ENCODE measurements at places on chromosomes 16 and 17. TPM values are rescaled to one million over a fixed set of nuclear protein-coding genes. Genes with fewer than 3 reads are reported as not detected.

Gene SLC47A1
- total RNA-seq, result not detected

Gene KRTAP3-2
- total RNA-seq, result not detected

Gene CARD14
- total RNA-seq, result not detected

Gene TBC1D26
- not detected for total RNA-seq

Gene COG7
- total RNA-seq, result 17.5 TPM

Data from activated naive CD4-positive, alpha-beta T cell treated with anti-CD3 and anti-CD28 coated beads, Interleukin-2, amount 10 ng/mL, durations not matched to agents 5 hours and 36 hours (primary cell).